ENCODE measurements at places on chromosomes 16 and 17.

DNA sequence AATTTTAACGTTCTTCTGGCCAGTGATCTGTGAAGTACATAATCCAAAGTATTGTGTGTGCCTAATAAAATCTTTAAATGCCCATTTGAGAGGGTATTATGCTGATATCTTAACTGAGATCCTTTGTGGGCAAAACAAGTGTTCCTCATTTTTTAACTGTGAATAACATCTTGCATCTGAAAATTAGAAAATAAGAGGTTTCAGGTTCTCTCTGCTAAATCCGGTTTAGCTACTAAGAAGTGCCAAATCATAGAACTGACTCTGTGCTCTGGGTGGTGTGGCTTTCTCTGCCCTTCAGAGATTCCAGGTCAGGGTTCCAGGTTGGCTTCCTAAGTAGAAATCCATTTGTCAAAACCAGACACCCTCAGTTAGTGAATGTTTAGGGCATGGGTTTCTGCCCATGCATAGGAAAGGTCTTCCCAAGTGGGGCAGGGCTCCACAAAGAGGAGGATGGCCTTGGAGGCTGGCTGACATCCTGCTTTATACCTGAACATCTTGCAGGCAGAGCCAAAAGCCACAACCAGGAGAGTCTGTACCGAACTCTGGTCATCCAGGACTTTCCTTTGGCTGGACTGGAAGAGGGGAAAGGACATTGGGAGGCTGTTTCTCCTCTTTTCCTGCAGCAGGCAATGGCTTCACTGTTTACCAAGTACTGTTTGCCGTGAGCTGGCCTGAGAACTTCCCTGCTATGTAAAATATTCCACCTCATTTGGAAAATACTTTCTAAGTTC, 8.5 kb downstream of the ALDH3A2 start:
- DNase-seq = no peak

GRCh38 chr17:34579979-34580684, 750 bp downstream of the TMEM132E start:
- DNase-seq = no peak

DNA sequence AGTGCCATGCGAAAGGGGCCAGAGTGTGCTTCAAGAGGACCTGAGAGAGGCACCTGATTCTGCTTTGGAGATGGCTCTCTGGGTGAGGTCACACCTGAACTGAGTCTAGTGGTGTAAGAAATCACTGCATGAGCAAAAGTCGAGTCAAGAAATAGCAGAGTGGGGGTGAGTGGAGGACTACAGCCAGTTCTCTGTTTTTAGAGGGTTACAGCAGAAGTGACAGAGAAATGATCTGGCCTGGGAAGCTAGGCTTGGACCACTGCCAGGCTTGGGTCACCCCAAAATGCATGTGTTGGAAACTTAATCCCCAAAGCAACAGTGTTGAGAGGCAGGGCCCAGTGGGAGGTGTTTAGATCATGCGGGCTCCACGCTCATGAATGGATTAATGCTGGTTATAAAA, 312.0 kb downstream of the CBLN1 start:
- DNase-seq = no peak

DNA sequence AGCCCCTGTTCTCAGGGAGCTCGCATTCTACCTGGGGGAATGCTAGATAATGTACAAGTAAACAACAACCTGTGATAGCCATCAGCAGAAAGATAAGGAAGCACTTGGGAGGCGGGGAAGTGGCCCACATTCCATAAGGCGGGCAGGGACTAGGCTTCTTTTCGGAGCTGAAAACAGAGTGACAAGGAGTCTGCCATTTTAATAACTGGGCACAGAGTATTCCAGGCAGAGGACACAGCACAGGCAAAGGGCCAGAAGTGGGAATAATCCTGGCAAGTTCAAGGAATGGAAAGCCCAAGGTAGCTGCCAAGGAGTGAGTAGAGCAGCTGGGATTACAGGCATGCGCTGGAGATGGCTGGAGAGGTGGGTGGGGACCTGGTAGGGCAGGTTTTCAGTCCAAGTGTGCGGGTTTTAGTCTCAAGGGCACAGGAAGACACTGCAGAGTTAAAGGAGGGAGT, 24.3 kb downstream of the USP43 start:
- no peak for DNase-seq

Data from stimulated activated CD4-positive, alpha-beta T cell treated with anti-CD3 and anti-CD28 coated beads, TNF-alpha, amount 100 ng/mL, for 4 hours (primary cell).